Activated naive CD8-positive, alpha-beta T cell treated with anti-CD3 and anti-CD28 coated beads for 36 hours (primary cell): ENCODE measurements at places on chromosomes 6 and 20.
A peak's percentile ranks its signal among the peaks of the same experiment; 100 is the strongest.

DNA sequence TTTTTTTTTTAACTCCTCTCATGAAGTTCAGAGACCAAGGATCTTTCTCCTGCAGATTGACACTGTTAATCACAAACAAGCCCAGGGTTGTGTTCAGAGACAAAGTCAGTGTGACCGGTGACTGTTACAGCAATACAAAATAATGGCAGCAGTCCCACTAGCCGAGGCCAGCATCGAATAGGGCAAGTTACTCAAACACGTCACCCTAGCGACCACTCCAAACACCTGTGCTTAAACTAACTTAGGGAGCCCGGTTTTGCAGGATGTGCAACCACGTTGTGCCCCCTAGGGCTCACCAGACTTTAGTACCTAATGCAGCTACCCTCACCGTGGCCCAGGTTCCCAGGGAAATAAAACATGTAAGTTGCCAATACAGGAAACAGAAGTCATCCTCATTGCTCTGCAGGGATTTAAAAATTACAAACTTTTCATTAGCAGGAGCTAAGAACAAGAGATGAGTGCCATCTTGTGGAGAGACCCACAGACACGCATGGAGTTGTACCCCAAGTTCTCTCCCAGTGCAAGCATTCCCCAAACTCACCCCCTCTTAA lies 38.1 kb downstream of the FAM50B start:
- no peak overlapping the region for H3K4me3 ChIP-seq
- no peak for DNase-seq
- H3K27me3 ChIP-seq = no peaks in the 10 kb centered on the region
- no peak overlapping the region for H3K27ac ChIP-seq

- peaks cover 2% of the 10 kb centered on the region for H3K36me3 ChIP-seq
- no peaks in the 10 kb centered on the region for H3K4me1 ChIP-seq
- no peaks in the 10 kb centered on the region for H3K27me3 ChIP-seq
- H3K27ac ChIP-seq = no peak overlapping the region
- no peak overlapping the region for H3K4me3 ChIP-seq
- DNase-seq = no peak
Measured at GRCh38 chr6:1708122-1708521, 98.4 kb downstream of the FOXC1 start.

DNA sequence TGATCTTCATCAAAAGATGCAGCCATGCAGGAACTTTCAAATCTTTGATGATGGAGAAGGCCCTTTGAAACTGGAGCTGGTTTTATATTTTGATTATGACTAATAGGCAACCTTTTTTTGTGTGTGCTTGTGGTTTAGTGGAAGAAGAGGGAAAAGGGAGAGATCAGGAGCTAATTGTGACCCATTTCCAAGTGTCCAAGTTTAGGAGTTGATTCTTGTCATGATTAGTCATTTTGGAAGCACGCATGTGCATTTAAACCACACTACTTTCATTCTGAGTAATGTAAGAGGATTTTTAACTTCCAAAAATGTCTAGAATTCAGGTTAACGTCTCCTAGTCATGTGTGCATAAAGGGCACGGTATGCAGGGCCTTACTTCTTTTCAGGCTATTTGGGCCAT lies 3.5 kb downstream of the FOXO3 start:
- peaks cover 9% of the 10 kb centered on the region for H3K27me3 ChIP-seq
- no peak overlapping the region for H3K27ac ChIP-seq
- no peak for DNase-seq
- H3K4me3 ChIP-seq = no peak overlapping the region
- peaks cover 26% of the 10 kb centered on the region for H3K36me3 ChIP-seq

- peaks cover 48% of the 10 kb centered on the region for H3K4me1 ChIP-seq
- no peak overlapping the region for H3K27ac ChIP-seq
- no peak for DNase-seq
Measured at GRCh38 chr6:108253241-108253640, 7.6 kb downstream of the SNX3 start.

DNA sequence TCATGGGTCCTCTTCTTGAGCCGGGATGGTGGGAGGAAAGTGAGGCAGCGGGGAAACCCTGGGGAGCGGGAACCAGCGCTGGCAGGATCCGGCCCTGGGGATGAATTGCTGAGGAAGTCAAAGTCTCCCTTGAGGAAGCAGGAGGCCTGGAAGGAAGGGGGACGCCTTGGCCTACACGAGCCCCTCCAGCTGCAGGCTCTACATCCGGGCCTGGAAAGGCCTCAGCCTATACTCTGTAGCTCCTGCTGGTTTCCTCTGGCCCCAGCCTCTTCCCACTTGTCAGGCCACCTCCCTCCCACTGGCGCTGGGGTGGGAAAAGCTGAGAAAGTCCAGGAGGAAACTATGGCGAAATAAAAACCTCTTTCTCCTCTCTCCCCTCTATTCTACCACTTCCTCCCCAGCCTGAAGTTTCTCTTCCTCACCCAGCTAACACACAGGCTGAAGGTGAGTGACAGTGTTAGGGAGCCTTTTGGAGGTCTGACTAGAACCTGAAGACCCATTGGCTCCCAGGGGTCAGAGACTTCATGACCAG lies 14.9 kb downstream of the TREML2 start:
- no peak overlapping the region for H3K27ac ChIP-seq
- peaks cover 15% of the 10 kb centered on the region for H3K36me3 ChIP-seq
- H3K4me3 ChIP-seq = no peak overlapping the region
- H3K27me3 ChIP-seq = no peaks in the 10 kb centered on the region
- DNase-seq = no peak
- peaks cover 18% of the 10 kb centered on the region for H3K4me1 ChIP-seq

GRCh38 chr6:121756666-121757065 lies 321.2 kb downstream of the GJA1 start:
- no peak overlapping the region for H3K27ac ChIP-seq
- H3K4me3 ChIP-seq = no peak overlapping the region
- no peaks in the 10 kb centered on the region for H3K27me3 ChIP-seq
- no peak for DNase-seq

DNA sequence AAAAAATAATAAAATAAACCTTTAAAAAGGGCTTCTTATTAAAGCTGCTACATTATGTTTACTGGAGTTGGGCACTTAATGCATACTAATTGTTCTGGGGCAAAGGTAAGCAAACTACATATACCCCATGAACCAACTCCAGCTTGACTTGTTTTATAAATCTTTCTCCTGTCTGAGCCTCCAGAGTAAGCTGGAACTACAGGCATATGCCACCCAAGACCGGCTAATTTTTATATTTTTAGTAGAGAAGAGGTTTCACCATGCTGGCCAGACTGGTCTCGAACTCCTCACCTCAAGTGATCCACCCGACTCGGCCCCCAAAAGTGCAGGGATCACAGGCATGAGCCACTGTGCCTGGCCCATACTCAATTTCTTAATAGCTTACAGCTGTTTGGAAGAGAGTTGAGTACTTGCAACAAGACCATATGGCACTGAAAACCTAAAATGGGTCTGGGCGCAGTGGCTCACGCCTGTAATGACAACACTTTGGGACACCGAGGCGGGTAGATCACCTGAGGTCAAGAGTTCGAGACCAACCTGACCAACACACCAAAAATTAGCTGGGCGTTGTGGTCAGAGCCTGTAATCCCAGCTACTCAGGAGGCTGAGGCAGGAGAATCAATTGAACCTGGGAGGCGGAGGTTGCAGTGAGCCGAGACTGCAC lies 19.9 kb downstream of the ROMO1 start:
- H3K4me1 ChIP-seq = peaks cover 53% of the 10 kb centered on the region
- no peaks in the 10 kb centered on the region for H3K27me3 ChIP-seq
- H3K4me3 ChIP-seq = no peak overlapping the region
- peak overlapping the region; percentile 34 for H3K27ac ChIP-seq

DNA sequence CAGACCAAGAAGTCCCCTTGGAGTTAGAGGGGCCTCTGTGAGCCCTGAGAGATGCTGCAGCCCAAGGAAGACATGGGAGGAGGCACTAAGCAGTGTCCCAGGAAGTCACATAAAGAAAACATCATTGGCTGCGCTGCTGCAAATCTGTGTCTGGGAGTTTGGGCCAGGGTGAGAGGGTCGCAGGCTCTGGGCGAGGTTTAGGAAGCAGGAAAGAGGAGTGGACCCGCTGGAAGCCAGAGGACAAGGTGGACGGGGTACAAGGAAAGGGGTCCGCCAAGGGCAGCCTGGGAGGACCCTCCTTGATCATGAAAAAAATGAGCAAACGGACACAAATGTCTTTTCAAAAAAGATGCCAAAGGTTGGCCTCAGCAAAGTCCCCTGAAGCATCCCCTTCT lies 15.5 kb upstream of the SERPINB1 start:
- DNase-seq = no peak
- H3K36me3 ChIP-seq = peaks cover 17% of the 10 kb centered on the region
- peak overlapping the region; percentile 86 for H3K4me3 ChIP-seq
- H3K4me1 ChIP-seq = peaks cover 82% of the 10 kb centered on the region
- no peaks in the 10 kb centered on the region for H3K27me3 ChIP-seq

GRCh38 chr20:63326314-63327230 lies 33.6 kb downstream of the COL20A1 start:
- no peak for DNase-seq
- H3K4me3 ChIP-seq = no peak overlapping the region
- peak overlapping the region; percentile 25 for H3K27ac ChIP-seq
- peaks cover 5% of the 10 kb centered on the region for H3K27me3 ChIP-seq
- no peaks in the 10 kb centered on the region for H3K36me3 ChIP-seq
- H3K4me1 ChIP-seq = no peaks in the 10 kb centered on the region

- H3K4me1 ChIP-seq = no peaks in the 10 kb centered on the region
- no peaks in the 10 kb centered on the region for H3K36me3 ChIP-seq
- peaks cover 34% of the 10 kb centered on the region for H3K27me3 ChIP-seq
Measured at GRCh38 chr6:169332250-169332649, 78.6 kb upstream of the THBS2 start.

DNA sequence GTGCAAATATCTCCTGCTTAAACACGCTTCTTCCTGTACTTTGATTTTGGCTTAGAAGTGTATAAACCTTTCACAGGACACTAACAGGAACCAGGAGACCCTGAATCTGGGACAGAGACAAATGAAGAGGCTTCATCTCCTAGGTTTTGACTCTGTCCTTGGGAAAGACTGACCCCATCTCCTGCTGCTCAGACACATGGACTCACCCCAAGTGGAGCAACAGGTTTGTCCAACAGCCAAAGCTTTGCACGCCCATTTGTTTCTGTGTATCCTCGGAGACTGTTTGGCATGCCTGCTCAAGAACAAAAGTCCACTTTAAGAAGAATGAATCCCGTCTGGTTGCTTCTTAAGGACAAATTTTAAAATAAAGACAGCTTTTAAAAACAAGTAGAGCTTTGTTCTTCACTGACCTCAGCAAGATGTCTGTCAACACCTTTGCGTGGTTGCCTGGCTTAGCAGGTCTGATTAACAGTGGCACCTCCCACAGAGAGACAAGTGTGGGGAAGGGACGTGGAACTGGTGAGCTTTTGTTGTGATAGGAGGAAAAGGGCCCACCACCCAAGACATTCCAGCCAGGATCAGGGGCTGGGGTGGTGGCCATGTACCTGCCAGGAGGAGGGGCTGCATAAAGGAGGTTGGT lies 202.6 kb downstream of the SOD2 start:
- H3K4me1 ChIP-seq = no peaks in the 10 kb centered on the region
- no peak overlapping the region for H3K27ac ChIP-seq

DNA sequence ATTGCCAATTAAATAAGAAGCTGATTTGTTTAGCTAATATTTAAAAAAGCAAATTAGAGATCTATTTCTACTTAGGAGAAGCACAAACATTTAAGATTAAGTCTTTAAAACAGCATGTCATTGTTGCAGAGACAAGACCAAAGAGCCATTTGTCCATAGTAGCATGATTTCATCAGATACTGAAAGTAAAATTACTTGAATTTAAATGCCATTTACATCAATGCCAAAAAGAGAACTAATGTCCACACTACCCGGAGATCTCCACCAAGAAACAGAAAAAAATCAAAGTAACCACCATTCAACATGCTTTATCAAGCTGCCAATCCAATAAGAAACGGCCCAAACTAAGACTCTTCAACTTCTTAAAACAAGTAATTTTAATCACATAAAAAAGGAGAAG lies 15.7 kb downstream of the AURKA start:
- no peaks in the 10 kb centered on the region for H3K27me3 ChIP-seq
- peaks cover 57% of the 10 kb centered on the region for H3K36me3 ChIP-seq
- no peak overlapping the region for H3K27ac ChIP-seq
- peaks cover 12% of the 10 kb centered on the region for H3K4me1 ChIP-seq
- no peak overlapping the region for H3K4me3 ChIP-seq

DNA sequence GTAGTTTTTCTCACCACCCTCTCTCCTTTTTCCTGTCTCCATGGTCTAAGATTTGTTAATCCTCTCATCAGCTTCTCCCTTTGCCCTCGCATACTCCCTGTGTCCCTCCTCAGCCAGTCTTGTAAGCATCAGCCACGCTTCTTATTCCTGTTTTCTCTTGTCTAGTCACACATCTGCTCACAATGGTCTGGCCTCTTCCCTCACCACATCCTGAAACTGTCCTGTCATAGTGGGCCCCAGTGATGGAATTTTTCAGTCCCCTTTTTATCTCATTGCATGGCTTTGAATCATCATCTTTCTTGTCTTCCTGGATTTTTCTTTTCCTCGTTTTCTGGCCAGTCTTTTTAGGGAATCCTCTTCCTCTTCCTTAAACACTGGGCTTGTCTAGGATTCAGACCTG lies 57.2 kb downstream of the GFRA4 start:
- H3K36me3 ChIP-seq = peaks cover 19% of the 10 kb centered on the region
- no peak for DNase-seq
- H3K27ac ChIP-seq = no peak overlapping the region
- peaks cover 2% of the 10 kb centered on the region for H3K4me1 ChIP-seq

DNA sequence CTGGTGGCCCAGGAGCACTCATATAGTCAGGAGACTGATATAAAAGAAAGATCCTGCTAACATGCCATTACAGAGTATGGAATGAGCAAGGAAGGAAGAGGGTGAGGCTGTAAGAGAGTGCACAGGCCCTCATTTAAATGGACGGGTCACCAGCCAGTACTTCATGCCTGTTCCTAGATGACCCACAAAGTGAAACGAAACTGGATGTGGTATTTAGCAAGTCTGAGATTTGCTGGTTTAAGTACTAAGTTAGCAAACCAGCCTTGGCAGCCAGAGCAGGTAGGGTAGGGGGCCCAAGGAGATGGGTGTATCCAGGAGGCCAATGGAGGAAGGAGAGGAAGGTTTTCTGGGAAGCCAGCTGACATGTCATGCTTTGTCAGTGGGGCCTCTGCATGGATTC lies 15.9 kb downstream of the NT5E start:
- H3K4me3 ChIP-seq = peak overlapping the region; percentile 51
- no peaks in the 10 kb centered on the region for H3K27me3 ChIP-seq
- H3K36me3 ChIP-seq = peaks cover 5% of the 10 kb centered on the region
- peaks cover 76% of the 10 kb centered on the region for H3K4me1 ChIP-seq

- no peak overlapping the region for H3K4me3 ChIP-seq
- no peak overlapping the region for H3K27ac ChIP-seq
- DNase-seq = no peak
- no peaks in the 10 kb centered on the region for H3K4me1 ChIP-seq
Measured at GRCh38 chr6:83381949-83382348, 48.9 kb downstream of the ME1 start.

GRCh38 chr6:31567531-31568370 lies 4.3 kb upstream of the LTA start:
- peak overlapping the region; percentile 88 for H3K27ac ChIP-seq
- peaks cover 41% of the 10 kb centered on the region for H3K36me3 ChIP-seq
- peak overlapping the region; percentile 59 for H3K4me3 ChIP-seq
- no peaks in the 10 kb centered on the region for H3K27me3 ChIP-seq
- H3K4me1 ChIP-seq = peaks cover 69% of the 10 kb centered on the region
